Right forelimb (tissue), 1 donor: ENCODE measurements at places on chromosomes 1 and 21.
A peak's percentile ranks its signal among the peaks of the same experiment; 100 is the strongest.

DNA sequence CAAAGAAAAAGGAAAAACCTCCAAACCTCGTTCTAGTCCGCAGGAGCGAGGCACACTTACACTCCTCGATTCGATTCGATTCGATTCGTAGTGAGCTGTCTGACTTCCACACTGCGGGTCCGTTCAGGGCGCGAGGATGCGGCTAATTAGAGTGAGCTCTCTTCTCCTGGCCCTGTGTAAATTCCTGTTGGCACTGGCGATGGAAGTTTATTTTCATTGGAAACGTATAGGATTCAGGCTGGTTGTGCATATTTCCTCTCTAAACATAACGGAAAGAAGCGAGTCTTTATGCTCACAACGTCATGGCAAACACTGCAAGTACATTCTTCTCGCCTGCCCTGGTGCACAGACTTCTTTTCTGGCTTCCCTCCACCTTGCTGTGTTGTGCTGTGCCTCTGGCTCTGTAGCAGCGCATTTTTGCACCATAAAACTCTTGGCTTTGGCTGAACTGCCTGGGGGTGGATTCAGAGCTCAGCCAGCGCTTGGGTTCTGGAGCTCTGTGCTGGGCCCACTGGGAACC, 2.7 kb downstream of the HUNK start:
- peak; percentile 75 for DNase-seq

- no peak for DNase-seq
Observed at GRCh38 chr1:241499910-241500309, 19.6 kb downstream of the FH start.

GRCh38 chr1:159197561-159198557, 6.8 kb upstream of the ACKR1 start:
- peak; percentile 69 for DNase-seq

DNA sequence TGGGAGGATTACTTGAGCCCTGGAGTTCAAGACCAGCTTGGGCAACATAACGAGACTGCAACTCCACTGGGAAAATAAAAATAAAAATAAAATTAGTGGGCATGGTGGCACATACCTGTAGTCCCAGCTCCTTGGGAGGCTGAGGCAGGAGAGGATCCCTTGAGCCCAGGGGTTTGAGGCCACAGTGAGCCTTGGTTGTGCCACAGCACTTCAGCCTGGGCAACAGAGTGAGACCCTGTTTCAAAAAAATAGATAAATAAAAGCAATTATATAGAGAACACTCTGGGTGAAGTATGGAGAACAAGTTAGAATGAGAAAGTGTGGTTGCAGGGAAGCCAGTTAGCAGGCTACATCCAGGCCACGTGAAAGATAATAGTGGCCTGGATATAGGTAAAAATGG, 25.7 kb downstream of the CXADR start:
- DNase-seq, result no peak

DNA sequence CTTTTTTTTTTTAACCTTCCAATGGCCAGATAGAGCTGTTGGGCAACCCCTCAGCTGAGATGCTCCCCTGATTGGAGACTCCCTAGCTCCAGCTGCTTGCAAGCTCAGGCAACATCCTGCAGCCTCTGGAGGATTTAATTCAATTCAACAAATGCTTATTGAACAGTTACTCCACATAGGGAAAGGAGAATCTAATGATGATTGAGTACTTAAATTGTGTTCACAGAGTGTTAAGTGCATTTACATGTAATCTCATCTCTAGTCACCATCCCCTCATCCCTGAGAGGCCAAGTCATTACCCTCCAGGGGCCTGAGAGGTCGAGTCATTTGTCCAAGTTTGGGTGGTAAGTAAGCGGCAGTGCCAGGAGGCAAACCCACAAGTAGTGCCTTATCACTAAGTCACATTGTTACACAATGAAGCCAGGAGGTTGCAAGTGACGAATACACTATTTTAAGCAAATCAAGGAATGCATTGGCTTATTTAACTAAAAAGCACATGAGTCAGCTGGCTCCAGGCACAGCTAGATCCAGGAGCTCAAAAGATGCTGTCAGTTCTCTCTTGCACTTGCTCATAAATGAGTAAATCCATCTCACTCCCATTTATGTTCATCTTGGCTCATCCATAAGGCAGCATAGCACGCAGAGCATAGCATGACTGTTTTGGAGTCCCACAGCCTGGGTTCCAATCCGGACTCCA, 64.3 kb downstream of the OPTC start:
- no peak for DNase-seq

- DNase-seq, result peak; percentile 30
Observed at GRCh38 chr1:53448241-53448841, 10.9 kb upstream of the DMRTB1 start.

DNA sequence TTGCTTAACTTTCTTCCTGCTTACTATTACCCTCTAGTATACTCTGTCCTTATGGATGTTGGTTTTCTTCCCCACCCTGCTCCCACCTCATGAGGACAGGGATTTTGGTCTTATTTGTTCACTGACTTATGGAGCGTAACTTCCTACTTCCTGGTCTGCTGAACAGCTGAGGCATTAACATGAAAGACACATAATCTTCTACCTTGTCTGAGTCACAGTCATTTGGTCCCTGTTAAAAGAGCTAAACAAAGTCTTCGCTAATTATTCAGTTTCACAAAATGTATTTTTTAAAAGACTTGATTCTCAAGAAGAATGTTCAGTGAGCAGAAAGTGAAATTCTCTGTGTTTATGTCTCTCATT, 18.5 kb downstream of the RNASEL start:
- no peak for DNase-seq

- no peak for DNase-seq
Observed at GRCh38 chr1:77652268-77652667, 30.2 kb downstream of the ZZZ3 start.

DNA sequence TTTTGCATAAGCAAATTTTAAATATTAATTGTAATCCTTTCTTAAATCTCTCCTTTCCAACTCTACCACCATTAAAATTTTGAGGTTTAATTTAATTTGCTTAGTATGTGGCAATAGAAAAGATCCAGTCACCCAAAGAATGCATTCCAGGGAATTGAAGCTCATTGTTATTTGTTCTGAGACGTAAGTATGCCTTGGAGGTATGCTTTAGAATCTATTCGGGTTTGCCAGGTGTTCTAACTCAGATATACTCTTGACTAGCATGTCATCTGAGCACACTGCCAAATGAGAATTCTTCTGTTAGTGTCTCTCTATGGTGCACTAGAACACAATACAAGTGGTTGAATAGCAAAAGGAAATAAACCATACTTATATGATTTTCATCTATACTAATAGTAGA, 813.6 kb upstream of the ADGRL2 start:
- no peak for DNase-seq

- no peak for DNase-seq
Observed at GRCh38 chr1:109266965-109267364, 16.0 kb downstream of the PSRC1 start.

DNA sequence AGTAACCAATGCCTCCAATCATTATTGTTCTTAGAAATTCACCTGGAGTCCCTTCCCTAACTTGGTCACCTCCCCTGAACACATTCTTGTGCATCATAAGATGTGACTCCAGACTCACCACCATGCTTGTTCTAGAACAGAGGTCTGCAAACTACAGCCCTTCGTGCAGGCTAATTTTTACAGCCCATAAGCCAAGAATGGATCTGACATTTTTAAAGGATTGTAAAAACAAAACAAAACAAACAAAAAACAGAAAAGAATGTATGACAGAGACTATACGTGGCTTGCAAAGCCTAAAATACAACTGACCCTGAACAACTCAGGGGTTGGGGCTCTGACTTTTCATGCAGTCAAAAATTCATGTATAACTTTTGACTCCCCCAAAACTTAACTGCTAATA, 6.2 kb upstream of the HIVEP3 start:
- DNase-seq, result no peak

DNA sequence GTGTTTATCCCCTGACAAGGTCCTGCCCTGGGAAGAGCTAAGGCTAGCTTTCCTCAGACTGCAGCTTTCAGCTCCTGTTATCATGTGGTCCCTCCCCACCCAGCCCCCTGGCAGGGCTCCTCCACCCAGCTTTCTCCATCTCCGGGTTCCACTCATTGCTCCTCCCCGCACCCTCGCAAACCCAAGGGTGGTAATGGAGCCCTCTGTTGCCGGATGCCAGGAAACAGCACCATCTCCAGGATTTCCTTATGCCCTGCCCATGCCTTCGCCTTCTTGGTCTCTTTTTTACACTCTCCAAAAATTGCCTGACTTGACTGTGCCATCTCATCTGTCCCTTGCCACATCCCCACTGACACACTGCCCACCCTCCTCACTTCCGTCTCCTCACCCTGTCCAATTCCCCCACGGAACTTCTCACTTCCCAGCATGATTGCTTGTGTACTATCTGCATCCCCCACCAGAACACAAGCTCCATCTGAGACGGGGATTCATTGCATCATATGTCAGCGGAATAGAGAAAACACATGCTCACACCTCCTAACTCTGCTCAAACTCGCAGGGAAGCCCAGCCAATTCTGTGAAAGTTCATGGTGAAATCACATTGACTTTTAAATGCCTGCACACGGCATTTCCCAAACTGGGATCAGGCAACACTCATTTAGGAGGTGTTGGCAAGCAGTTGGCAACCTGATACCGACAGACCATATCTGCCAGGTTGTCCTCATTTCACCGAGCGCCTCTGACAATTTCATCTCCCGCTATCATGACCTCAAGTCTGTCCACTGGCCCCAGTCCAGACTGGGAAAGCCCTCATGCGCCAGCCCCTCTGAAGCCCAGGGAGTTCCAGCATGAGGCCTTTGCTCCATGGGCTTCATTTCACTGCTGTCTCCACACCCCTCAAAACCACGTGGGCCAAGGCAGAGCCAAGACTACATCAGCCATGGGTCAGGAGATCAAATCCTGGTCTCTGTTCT, 201.1 kb downstream of the MATN1 start:
- peak; percentile 60 for DNase-seq
